Mucosa of descending colon (tissue), 3 donors: ENCODE measurements at places on chromosomes 2 and 18. TPM values are rescaled to one million over a fixed set of nuclear protein-coding genes. Genes with fewer than 3 reads are reported as not detected.

DNA sequence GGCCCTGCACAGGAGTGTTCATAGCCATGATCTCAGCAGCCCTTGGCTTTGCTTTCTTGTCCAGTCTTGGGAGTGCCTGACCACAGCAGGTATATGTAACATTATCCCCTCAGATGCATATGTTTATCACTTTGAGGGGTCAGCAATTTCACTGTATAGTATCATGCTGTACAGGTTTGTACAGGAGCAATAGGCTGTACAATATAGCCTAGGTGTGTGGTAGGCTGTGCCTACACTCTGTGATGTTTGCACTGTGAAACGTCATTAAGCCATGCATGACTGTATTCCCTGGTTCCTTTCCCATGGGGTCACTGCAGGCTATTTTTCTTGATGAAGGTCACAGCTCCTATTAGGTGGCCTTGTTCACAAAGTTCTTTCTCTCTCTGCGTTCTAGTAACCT, 4.7 kb upstream of the IL36G start:
- no peak for DNase-seq

- DNase-seq: no peak
These were observed 5.1 kb downstream of the DGUOK start for GRCh38 chr2:73931531-73932500.

DNA sequence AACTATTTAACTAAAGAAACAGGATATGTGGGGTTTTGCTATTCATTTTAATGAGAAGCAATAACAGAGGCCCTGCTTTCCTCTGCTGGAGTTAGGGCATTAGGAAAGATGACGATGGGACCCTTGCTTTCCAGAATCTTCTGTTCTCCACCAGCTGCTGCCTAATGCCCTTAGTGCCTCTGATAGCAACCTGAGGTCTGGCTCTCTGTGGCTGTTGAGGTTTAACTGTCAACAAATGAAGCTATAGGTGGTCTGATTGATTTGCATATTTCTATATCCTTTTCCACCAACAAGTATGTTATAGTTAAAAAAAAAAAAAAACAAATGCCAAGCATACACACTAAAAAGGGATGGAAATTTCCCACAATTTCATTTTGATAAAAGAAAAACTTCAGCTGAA, 115.1 kb upstream of the NCK2 start:
- DNase-seq: no peak

GRCh38 chr2:88258208-88258607, 88.1 kb downstream of the THNSL2 start:
- no peak for DNase-seq

GRCh38 chr2:186460465-186460864, 25.6 kb upstream of the ZC3H15 start:
- peak; percentile 43 for DNase-seq

DNA sequence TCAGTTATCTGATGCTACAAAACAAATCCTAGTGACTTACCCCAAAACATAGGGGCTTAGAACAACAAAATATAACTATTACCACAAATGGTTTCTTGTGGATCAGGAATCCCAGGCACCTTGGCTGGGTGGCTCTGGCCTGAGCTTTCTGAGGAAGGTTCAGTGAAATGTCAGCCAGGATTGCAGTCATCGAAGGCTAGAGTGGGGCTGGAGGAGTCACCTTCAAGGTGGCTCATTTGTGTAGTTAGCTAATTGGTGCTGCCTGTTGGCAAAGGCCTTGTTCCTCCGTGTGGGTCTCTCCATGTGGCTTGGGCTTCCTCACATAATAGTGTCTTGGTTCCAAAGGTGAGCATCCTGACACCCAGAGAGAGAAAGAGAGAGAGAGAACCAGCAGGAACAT, 57.4 kb downstream of the COPS8 start:
- no peak for DNase-seq

DNA sequence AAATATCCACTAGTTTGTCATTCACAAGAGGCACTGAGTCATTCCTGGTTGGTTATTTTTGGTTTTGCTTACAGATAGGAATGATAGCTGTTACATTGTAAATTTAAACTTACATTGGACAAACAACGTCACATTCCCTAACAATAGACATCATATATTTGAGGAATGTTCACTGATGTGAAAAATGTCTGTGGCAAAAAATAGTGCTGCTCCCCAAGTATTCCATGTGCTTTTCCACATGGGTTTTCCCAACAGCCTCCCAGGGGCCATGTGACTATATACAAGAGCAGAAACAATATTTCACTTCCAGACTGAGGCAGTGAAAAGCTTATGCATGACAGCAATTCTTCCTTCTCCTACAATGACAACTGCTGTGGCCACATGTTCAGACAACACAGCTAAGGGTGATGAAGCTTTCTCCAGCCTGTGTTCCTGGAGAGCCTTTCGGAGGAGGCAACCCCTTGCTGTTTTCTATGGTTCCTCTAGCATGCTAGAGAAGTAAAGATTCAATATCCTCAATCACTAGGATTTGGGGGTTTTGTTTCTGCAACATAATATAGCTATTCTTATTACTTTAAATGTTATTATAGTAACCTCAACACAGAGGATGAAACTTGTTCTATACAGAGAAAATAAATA, 202.7 kb downstream of the PTH2R start:
- DNase-seq: no peak

GRCh38 chr2:199646439-199646838, 188.7 kb upstream of the SATB2 start:
- DNase-seq: no peak

GRCh38 chr2:235223011-235223410, 270.8 kb upstream of the AGAP1 start:
- DNase-seq: no peak

DNA sequence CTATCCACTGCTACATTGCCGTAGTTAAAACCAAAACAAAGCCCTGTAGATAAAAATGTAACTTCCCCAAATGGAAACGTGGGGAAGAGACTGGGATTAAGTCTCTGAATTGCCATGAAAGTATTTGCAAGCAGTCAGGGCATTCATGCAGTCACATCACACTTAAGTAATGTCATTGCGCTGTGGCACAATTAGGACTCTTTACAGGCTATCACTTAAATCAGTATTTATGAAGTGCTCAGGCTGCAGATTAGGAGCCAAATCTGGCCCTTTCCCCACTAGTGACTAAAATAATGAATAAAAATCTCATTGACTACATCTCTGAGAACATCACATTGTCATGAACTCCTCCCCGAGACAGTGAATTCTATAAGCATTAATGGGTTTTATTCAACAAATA, 300.9 kb downstream of the ICOS start:
- no peak for DNase-seq

DNA sequence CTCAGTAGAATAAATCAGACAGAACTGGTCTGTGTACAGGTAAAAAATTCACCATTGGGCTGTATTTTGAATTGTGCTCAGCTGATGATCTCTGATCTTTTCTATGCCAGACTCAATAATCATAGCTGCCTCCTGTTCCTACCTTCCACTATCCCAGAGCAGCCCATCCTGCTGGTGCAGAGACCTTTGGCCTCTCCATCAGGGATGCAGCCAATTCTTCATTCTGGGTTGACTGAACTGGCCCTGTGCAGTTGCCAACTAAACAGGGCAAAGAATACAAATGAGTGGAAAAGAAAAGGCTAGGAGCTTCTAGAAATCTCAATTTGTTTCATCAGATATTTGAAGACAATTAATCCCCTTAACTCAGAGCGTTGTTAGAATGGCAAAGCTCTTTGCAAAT, 1781.3 kb upstream of the CELF4 start:
- no peak for DNase-seq

DNA sequence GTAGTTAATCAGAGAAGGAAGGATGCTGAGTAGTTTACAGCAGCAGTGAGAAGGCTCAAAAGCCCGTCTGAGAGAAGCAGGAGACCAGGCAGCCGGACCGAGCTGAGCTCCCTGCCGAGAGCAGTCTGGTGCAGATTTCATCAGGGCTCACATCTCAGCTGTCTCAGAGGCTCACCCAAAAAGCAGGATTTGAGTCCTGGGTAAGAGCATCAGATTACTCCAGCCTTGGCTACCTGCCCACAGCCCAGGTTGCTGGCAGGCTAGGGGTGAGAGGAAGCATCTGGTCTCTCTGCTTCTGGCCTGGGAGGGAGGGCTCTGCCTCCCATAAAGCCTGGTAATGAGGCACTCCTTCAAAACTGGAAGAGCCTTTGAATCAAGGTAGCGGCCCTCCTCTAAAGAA, 140.5 kb downstream of the ST6GAL2 start:
- DNase-seq: no peak

GRCh38 chr2:132752421-132753206, 82.6 kb upstream of the LYPD1 start:
- DNase-seq: no peak

RGPD8 gene
- 18.8 TPM for total RNA-seq

C2orf66 gene
- total RNA-seq: not detected

COL4A4 gene
- 0.44 TPM for total RNA-seq

SERPINB12 gene
- not detected for total RNA-seq

MAP2 gene
- 8.4 TPM for total RNA-seq

TNFRSF11A gene
- 23.3 TPM for total RNA-seq

REG1B gene
- 395 TPM for total RNA-seq

ESPNL gene
- 0.47 TPM for total RNA-seq

ACTG2 gene
- total RNA-seq: 53.1 TPM

LRP2 gene
- total RNA-seq: 0.06 TPM

PRKAG3 gene
- not detected for total RNA-seq

PARD6G gene
- 8.5 TPM for total RNA-seq

RBMS1 gene
- total RNA-seq: 58.3 TPM

CEBPZ gene
- total RNA-seq: 51.5 TPM

CTNNA2 gene
- total RNA-seq: 1.1 TPM

GRHL1 gene
- total RNA-seq: 0.41 TPM

UGT1A4 gene
- 7.0 TPM for total RNA-seq
